Effector memory CD8-positive, alpha-beta T cell (primary cell): ENCODE measurements at places on chromosomes 6 and 20.

DNA sequence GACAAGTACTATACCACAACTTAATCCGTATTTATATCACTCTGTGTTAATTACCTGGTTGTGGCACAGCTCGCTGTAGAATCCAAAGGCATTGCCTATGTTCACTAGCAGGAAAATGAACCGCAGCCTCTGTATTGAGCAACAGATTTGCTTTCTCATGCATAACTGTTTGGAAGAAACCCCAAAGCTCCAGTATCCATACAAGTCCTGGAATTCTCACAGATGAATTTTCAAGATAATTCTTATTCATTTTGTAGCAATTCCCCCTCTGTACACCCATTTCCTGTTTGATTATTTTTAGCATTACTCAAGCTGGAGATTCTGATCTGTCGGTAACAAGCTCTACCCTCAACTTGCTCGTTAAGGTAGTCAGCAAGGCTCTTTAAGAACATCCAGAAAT lies 63.5 kb downstream of the STMND1 start:
- H3K4me1 ChIP-seq, result no peaks in the 10 kb centered on the region
- peaks cover 37% of the 10 kb centered on the region for H3K27me3 ChIP-seq
- no peak overlapping the region for H3K27ac ChIP-seq
- no peak for DNase-seq

DNA sequence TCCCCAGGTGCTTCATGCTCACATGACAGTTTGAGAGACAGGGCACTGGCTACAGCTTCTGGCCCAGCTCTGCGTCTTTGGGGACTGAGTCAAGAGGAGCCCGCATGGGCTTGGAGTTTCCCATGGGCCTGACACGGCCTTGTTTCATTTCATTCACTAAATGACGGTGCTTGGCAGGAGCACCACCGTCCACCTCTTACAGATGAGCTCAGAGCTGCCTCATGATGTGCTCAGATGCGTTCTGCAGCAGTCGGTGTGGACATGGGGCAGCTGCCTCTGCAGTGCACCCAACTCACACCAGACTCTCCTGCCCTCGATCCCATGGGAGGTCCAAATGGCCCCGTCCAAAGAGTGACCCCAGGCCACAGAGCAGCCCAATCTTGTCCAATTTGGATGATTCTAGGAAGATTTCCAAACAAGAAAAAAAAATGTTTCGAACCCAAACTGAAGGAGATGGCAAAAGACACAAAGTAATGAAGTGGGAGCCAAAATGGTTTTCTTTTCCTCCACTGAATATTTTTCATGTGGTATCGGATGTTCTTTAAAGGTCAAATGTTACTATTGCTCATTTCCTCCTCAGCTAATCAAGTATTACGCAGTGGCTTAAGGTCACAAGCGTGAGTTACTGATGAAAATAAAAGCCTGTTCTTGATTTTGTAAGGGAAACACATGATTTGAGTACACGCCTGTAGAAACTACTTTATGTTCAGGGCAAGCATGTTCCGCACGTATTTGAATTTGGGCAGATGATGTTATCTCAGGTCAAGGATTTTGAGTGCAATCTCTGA lies 524.2 kb downstream of the CDH26 start:
- H3K27me3 ChIP-seq, result peaks cover 5% of the 10 kb centered on the region
- no peaks in the 10 kb centered on the region for H3K4me1 ChIP-seq
- no peaks in the 10 kb centered on the region for H3K36me3 ChIP-seq
- H3K27ac ChIP-seq, result no peak overlapping the region

DNA sequence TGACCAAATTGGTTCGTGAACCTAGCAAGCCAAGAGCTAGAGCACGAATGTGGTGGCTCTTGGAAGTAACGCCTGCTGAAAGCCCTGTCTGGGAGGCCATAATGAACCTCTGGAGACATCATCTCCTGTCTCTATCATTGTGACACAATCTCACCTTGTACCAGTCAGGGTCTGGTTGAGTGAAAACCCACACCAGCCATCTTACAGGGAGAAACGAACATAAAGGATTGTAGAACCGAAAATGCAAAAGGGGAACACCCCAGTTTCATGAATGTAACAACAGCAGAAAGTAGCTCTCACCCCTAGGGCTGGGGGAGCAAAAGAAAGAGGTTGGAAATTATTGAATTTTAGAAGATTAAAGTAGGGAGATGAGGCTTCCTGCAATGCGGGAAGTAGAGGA lies 50.9 kb upstream of the TAB2 start:
- H3K36me3 ChIP-seq, result no peaks in the 10 kb centered on the region
- no peak overlapping the region for H3K4me3 ChIP-seq
- peaks cover 11% of the 10 kb centered on the region for H3K4me1 ChIP-seq
- H3K27ac ChIP-seq, result no peak overlapping the region

GRCh38 chr6:139757784-139758183 lies 383.3 kb upstream of the CITED2 start:
- H3K4me3 ChIP-seq, result no peak overlapping the region
- H3K27me3 ChIP-seq, result peaks cover 7% of the 10 kb centered on the region
- no peaks in the 10 kb centered on the region for H3K4me1 ChIP-seq
- no peaks in the 10 kb centered on the region for H3K36me3 ChIP-seq

DNA sequence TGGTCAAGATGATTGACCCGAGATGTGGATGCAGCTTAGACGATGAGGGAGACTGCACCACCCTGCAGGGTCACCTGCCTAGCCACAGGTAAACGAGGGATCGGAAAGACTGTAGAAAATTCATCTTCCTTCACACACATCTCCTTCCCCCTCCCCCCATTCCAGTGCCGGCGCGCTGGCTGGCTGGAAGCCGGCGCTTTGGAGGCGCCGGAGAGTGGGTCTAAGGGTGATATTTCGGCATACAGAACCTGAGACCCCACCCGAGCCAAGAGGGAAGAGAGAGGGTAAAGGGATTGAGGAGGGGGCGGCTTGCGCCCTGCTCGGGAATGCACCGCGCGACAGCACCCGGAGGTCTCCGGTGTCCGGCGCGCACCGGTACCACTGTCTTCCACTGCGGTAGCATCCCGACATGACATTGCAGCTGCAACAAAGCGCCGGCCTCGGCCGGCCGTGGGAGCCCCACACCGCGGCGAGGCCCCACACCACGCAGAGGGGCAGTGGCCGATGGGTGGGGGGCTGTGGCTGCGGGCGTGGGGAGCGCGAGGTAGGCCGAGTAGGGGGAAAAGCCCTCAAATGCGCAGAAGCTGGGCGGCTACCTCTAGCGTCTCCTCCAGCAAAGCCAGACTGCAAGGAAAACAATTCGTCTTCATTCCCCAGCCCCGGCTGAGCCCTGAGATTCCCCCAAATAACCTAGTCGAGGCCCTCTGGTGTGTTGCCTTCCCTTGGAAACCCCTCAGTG lies 984 bp downstream of the TNFRSF21 start:
- H3K36me3 ChIP-seq, result no peaks in the 10 kb centered on the region
- peaks cover 1% of the 10 kb centered on the region for H3K4me1 ChIP-seq
- DNase-seq, result no peak
- H3K27ac ChIP-seq, result no peak overlapping the region

- DNase-seq, result no peak
- peaks cover 15% of the 10 kb centered on the region for H3K27me3 ChIP-seq
- H3K4me1 ChIP-seq, result no peaks in the 10 kb centered on the region
- H3K36me3 ChIP-seq, result peaks cover 2% of the 10 kb centered on the region
Observed at GRCh38 chr6:34030831-34031624, 114.9 kb downstream of the GRM4 start.

DNA sequence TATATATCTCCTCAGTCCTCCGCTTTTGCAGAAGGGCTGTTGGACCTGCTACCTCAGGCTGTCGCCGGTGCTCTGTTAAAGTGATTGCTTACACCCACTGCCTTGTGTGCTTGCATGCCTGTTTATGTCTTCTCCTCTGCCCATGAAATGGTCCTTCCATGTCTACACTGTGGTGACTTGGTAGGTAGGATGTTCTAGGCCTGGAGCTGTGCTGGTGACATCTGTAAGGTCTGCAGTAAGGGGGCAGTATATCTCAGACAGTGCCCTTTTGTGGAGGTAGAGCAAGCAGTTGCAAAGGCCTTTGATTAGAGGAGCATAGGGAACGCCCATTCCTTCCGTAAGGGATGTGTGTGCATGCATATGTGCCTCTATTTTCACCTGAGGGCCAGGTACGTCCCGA lies 40.3 kb downstream of the VAPB start:
- DNase-seq, result no peak
- no peaks in the 10 kb centered on the region for H3K27me3 ChIP-seq
- no peak overlapping the region for H3K27ac ChIP-seq
- peaks cover 10% of the 10 kb centered on the region for H3K36me3 ChIP-seq

DNA sequence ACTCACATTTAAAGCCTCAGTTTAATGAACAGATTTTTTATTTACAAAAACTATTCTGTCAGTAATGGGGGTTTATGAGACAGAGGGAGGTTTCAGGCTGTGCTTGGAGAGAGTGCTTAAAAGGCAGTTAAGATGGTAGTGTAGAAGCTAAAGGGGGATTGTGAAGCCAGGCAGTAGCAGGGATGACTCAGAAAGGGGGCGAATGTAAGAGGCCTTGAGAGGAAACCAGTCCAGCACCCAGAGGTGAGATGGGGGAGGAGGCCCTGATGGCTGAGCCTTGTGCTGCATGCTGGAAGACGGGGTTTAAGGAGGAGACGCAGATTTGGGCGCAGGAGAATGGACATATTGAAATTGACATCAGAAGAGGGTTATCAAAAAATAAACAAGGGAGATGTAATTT lies 6.6 kb upstream of the SERPINB9 start:
- DNase-seq, result no peak
- H3K36me3 ChIP-seq, result no peaks in the 10 kb centered on the region
- no peaks in the 10 kb centered on the region for H3K27me3 ChIP-seq
- no peak overlapping the region for H3K27ac ChIP-seq
- no peak overlapping the region for H3K4me3 ChIP-seq

GRCh38 chr6:43257367-43258145 lies 14.3 kb downstream of the TTBK1 start:
- peaks cover 34% of the 10 kb centered on the region for H3K27me3 ChIP-seq
- no peaks in the 10 kb centered on the region for H3K36me3 ChIP-seq
- no peak for DNase-seq
- H3K4me1 ChIP-seq, result no peaks in the 10 kb centered on the region

- no peak overlapping the region for H3K27ac ChIP-seq
- H3K4me1 ChIP-seq, result no peaks in the 10 kb centered on the region
- no peaks in the 10 kb centered on the region for H3K27me3 ChIP-seq
- H3K36me3 ChIP-seq, result no peaks in the 10 kb centered on the region
- no peak overlapping the region for H3K4me3 ChIP-seq
Observed at GRCh38 chr6:162856885-162857284, 129.1 kb downstream of the PACRG start.

DNA sequence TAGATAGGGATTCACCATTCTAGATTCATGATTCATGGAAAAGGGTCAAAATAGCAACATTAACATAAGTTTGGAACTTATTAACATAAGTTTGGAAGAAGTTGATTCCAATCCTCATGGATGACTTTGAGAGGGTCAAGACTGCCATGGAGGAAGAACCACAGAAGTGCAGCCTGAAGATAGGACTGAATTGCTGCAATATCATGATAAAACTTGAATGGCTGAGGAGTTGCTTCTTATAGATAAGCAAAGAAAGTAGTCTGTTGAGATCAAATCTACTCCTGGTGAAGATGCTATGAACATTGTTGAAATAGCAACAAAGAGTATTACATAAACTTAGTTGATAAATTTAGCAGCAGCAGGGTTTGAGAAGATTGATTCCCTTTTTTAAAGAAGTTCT lies 62.2 kb downstream of the GMDS start:
- DNase-seq, result no peak
- H3K4me3 ChIP-seq, result no peak overlapping the region
- no peak overlapping the region for H3K27ac ChIP-seq

DNA sequence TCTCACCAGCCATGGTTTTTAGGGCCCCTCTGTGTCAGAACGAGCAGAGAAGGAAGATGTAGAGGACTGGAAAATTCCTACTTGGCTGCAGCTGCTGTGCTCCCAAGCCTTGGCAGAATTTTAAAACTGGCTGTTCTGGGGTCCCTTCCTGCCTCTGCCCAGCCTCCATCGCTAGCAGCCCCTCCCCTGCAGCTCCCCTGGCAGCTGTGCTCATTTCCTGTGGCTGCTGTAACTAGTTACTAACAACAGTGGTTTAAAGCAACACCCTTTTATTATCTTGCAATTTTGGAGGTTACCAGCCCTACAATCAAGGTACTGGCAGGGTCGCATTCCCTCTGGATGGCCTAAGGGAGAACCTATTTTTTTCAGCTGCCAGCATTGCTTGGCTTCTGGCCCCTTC lies 3.7 kb upstream of the CST11 start:
- H3K36me3 ChIP-seq, result peaks cover 6% of the 10 kb centered on the region
- H3K4me1 ChIP-seq, result peaks cover 36% of the 10 kb centered on the region
- peak overlapping the region; percentile 95 for H3K27ac ChIP-seq
- peak overlapping the region; percentile 80 for H3K4me3 ChIP-seq
- no peaks in the 10 kb centered on the region for H3K27me3 ChIP-seq

DNA sequence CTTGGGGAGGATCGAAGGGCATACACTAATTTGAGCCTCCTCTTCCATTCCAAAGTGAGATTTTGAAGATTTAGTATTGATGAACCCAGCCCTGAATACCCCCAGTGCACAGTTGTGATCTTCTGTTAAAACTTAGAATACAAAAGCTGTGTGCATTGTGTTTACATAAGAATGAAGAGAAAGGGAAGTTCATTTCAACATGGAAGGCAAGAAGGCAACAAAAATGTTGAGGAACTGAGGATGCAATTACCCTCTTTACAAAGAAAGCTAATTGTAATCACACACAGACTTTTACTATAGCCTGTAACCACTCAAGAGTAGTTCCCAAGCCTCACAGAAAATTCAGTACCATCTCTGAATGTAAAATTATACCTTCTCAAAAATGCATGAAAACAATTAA lies 49.3 kb downstream of the GFOD1 start:
- no peak for DNase-seq
- peaks cover 33% of the 10 kb centered on the region for H3K4me1 ChIP-seq
- H3K27me3 ChIP-seq, result no peaks in the 10 kb centered on the region

- peaks cover 4% of the 10 kb centered on the region for H3K36me3 ChIP-seq
- no peak overlapping the region for H3K4me3 ChIP-seq
- H3K27me3 ChIP-seq, result no peaks in the 10 kb centered on the region
- no peak for DNase-seq
- H3K4me1 ChIP-seq, result no peaks in the 10 kb centered on the region
Observed at GRCh38 chr6:9139746-9140145, 704.4 kb upstream of the SLC35B3 start.

DNA sequence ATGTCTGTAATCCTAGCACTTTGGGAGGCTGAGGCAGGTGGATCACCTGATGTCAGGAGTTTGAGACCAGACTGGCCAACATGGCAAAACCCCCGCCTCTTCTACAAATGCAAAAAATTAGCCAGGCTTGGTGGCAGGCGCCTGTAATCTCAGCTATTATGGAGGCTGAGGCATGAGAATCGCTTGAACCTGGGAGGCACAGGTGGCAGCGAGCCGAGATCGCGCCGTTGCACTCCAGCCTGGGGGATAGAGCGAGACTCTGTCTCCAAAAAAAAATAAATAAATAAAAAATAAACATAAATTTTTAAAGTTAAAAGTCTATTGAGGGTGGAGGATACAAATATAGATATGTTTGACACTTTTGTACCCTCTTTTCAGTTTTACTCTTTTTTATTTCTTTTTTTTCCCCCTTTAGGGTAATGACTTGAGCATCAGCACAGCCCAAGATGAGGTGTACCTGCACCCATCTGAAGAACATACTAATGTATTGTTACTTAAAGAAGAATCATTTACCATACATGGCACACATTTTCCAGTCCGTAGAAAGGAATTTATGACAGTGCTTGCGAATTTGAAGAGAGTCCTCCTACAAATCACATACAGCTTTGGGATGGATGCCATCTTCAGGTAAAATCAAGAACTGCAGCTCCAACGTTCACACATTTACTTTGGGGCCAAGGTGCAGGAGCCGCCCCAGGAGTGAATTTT lies 368.9 kb downstream of the LAMA2 start:
- H3K27ac ChIP-seq, result no peak overlapping the region
- no peaks in the 10 kb centered on the region for H3K4me1 ChIP-seq
- H3K36me3 ChIP-seq, result no peaks in the 10 kb centered on the region
- H3K27me3 ChIP-seq, result peaks cover 50% of the 10 kb centered on the region

GRCh38 chr6:146100776-146101175 lies 71.9 kb downstream of the GRM1 start:
- DNase-seq, result no peak
- H3K27me3 ChIP-seq, result no peaks in the 10 kb centered on the region
- no peak overlapping the region for H3K27ac ChIP-seq
- no peaks in the 10 kb centered on the region for H3K4me1 ChIP-seq
- no peaks in the 10 kb centered on the region for H3K36me3 ChIP-seq
- no peak overlapping the region for H3K4me3 ChIP-seq
